GM23248 (cell line): ENCODE measurements at places on chromosomes 13 and 19. TPM values are rescaled to one million over a fixed set of nuclear protein-coding genes. Genes with fewer than 3 reads are reported as not detected.

DNA sequence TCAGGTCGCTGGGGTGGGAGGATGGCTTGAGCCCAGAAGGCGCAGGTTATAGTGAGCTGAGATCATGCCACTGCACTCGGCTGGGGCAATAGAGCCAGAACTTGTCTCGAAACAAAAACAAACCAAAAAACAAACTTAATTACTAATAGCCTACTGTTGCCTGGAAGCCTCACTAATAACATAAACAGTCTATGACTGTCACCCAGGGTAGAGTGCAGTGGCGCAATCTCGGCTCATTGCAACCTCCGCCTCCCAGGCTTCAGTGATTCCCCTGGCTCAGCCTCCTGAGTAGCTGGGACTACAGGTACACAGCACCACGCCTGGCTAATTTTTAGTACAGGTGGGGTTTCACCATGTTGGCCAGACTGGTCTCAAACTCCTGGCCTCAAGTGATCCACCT lies 18.0 kb downstream of the CATSPERD start:
- no peak overlapping the region for H3K4me3 ChIP-seq
- H3K27ac ChIP-seq, result no peak overlapping the region
- H3K36me3 ChIP-seq, result no peaks in the 10 kb centered on the region
- no peaks in the 10 kb centered on the region for H3K4me1 ChIP-seq

The SIGLEC12 gene
- not detected in 2 replicates for total RNA-seq

- no peaks in the 10 kb centered on the region for H3K36me3 ChIP-seq
- no peaks in the 10 kb centered on the region for H3K27me3 ChIP-seq
- no peak overlapping the region for H3K4me3 ChIP-seq
- H3K4me1 ChIP-seq, result no peaks in the 10 kb centered on the region
- DNase-seq, result peak; percentile 40
Observed at GRCh38 chr19:15138427-15138826, 31.2 kb downstream of the SYDE1 start.

DNA sequence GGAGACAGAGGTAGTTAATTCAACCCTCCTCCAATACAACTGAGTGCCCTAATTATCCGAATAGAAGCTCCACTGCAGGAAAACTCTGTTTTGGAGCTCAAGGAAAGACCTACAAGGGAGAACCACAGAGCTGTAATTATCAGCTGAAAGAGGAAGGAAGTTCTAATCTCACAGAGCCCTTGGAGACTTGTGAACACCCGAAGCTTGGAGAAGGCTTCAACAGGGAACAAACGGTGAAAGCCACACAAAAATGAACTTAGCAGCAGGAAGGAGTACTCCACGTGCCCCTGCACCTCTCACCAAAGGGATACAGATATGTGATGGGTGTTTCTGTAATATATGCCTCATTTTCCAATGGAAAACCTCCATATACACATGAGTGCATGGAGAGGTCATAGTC lies 61.1 kb downstream of the IRS2 start:
- H3K36me3 ChIP-seq, result no peaks in the 10 kb centered on the region
- H3K4me1 ChIP-seq, result no peaks in the 10 kb centered on the region
- H3K27me3 ChIP-seq, result peaks cover 62% of the 10 kb centered on the region
- no peak overlapping the region for H3K27ac ChIP-seq

DNA sequence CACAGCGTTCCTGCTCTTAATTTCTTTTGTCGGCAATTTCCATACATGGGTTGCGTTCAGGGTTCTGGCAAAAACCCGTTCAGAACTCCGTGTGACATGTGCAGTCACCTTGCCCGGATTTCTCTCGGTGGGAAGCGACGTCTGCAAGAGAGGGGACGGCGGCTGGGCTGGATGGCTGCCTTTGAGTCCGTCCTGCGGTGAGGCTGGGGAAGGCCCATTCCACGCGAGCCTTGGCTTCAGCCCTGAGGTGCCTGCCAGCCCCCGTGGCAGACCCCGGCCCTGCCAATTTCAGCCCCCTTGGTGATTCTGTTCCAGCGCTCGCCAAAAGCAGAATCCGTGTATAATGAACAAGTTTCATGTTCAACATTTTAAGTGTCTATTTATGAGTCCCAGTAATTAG lies 72.6 kb upstream of the TSHZ3 start:
- H3K36me3 ChIP-seq, result no peaks in the 10 kb centered on the region
- H3K27ac ChIP-seq, result no peak overlapping the region
- H3K27me3 ChIP-seq, result peaks cover 6% of the 10 kb centered on the region; the same call in 1 of the 2 replicates
- DNase-seq, result no peak
- no peaks in the 10 kb centered on the region for H3K4me1 ChIP-seq

DNA sequence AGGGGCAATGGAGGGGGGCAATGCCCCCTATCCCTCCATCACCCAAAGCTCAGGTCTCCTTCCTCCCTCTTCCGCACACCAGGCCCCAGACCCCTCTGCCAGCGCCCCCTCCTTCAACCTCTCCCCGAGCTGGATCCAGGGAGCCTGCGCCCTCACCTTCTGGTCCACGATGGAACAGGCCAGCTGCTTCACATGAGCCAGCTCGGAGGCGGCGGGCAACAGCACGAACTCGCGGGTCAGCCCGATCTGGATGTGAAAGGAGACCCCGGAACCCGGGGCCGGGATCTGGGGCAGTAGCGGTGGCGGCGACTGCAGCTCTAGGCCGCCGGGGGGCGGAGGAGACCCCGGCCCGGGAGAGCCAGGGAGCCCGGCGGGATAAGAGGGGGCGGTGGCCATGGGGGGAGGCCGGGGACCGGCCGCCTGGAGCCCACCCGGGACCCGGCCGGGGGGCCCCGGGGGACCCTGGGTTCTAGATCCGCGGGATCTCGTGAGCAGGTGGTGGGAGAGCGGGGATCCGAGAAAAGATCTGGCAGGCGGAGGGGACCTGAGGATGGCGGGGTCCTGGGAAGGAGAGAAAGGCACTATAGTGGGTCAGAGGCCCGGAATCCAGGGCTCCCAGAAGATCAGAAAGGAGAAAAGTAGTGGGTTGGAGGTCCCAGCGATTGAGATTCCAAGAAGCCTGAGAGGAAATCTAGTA lies 791 bp downstream of the PRKD2 start:
- no peak overlapping the region for H3K27ac ChIP-seq
- no peaks in the 10 kb centered on the region for H3K36me3 ChIP-seq
- H3K27me3 ChIP-seq, result no peaks in the 10 kb centered on the region
- peaks cover 10% of the 10 kb centered on the region; the same call in 1 of the 2 replicates for H3K4me1 ChIP-seq
- H3K4me3 ChIP-seq, result peak overlapping the region; percentile 84
- DNase-seq, result peak; percentile 71

The ZBTB32 gene
- total RNA-seq, result not detected in 2 replicates

The CFAP97D2 gene
- not detected in 2 replicates for total RNA-seq

- DNase-seq, result peak; percentile 70
- no peak overlapping the region for H3K27ac ChIP-seq
- H3K4me3 ChIP-seq, result no peak overlapping the region
- H3K4me1 ChIP-seq, result peaks cover 3% of the 10 kb centered on the region; the same call in 1 of the 2 replicates
- no peaks in the 10 kb centered on the region for H3K27me3 ChIP-seq
Observed at GRCh38 chr19:4186087-4186993, 3.9 kb downstream of the ANKRD24 start.

DNA sequence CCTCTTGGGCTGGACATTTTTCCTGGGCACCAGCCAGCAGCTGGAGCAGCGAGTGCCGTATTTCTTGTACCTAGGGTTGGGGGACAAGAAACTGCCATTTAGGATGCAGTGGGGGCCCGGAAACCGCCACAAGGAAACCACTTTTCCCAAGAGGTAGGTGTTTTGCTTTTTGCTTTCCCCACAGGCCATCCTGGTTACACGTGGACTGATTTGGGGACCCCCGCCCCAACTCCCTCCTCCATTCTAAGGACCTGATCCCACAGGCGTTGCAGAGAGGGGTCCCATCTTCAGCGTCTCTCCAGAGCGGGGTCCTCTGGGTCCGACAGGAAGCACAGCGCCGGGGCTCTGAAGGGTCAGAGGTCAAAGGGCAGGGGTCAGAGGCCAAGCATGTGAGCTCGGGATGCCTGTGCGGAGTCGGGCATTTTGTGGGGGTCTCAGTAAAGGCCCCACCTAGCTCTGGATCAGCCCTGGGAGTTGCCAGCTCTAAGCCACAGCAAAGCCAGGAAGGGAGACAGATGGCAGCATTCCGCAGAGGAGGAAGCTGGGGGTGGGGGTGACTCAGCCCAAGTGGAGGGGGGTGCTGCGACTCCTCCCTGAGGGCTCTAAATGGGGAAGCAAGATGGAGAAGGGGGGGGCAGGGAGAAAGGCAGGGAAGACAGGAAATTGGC lies 4.3 kb downstream of the ZGLP1 start:
- H3K4me1 ChIP-seq, result peaks cover 27% of the 10 kb centered on the region
- H3K36me3 ChIP-seq, result no peaks in the 10 kb centered on the region
- peak; percentile 87 for DNase-seq
- H3K27me3 ChIP-seq, result no peaks in the 10 kb centered on the region
- peak overlapping the region; percentile 47 for H3K27ac ChIP-seq
- 0 out of 2 replicates have a peak overlapping the region, but pooled peaks have one; percentile 18 for H3K4me3 ChIP-seq

- H3K4me3 ChIP-seq, result no peak overlapping the region
- H3K27ac ChIP-seq, result no peak overlapping the region
- no peaks in the 10 kb centered on the region for H3K27me3 ChIP-seq
- H3K4me1 ChIP-seq, result peaks cover 8% of the 10 kb centered on the region
Observed at GRCh38 chr13:51688937-51689662, 104.8 kb downstream of the WDFY2 start.

DNA sequence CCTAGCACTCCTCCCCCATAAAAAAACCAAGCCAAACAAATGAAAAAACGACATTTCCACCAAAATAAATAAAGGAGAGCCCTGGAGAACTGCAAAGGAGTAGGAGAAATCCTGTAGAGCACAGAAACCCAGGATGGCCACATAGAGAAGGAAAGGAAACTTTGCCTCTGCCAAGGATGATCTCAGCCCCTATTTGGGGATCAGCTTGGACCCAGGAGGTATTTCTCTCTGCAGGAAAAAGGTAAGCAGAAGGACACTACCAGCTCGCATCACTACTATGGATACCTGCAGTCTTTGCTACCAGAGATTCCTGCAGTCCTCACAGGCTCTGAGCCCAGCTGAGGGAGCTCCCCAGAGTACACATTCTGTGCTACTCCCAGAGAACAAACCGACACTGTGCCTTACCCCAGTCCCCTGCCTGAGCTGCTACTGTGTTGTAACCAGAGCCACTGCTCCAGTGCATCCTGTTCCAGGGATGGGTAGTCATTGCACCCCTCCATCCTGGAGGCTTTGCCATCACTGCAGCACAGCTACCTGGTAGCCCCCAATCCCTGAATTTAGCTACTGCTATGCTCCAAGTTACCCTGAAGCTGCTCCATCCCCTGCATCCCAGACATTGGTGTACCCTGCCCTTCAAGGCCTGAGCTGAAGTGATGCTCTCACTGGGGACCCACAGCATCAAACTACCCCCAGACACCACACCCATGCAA lies 41.7 kb downstream of the VWA8 start:
- no peak overlapping the region for H3K4me3 ChIP-seq
- no peak overlapping the region for H3K27ac ChIP-seq
- H3K36me3 ChIP-seq, result no peaks in the 10 kb centered on the region
- H3K4me1 ChIP-seq, result peaks cover 37% of the 10 kb centered on the region
- no peaks in the 10 kb centered on the region for H3K27me3 ChIP-seq
- DNase-seq, result no peak

GRCh38 chr13:33125821-33126570 lies 109.8 kb downstream of the KL start:
- H3K36me3 ChIP-seq, result peaks cover 29% of the 10 kb centered on the region
- H3K4me3 ChIP-seq, result peak overlapping the region; percentile 24
- H3K27ac ChIP-seq, result peak overlapping the region; percentile 79
- H3K27me3 ChIP-seq, result no peaks in the 10 kb centered on the region

DNA sequence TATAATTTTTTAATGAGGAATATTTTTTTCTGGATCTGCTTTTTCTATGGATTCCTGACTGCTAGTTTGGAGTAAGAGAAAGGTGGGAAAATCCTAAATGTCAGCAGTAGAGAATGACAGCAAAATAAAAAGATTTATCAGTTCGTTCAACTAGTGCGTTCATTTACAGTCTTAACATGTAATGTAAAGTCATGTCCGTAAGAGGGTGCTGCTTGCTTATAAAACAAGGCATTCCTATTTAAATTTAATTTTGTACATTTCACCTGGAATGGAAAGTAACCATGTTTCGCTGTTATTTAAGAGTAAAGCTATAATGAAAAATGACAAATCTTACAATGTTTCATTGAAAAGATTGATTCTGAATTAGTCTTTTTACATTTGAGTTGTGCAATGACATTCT lies 76.6 kb downstream of the ZMYM2 start:
- no peaks in the 10 kb centered on the region for H3K4me1 ChIP-seq
- H3K4me3 ChIP-seq, result no peak overlapping the region
- H3K27me3 ChIP-seq, result no peaks in the 10 kb centered on the region
- no peak for DNase-seq
- peaks cover 60% of the 10 kb centered on the region for H3K36me3 ChIP-seq

DNA sequence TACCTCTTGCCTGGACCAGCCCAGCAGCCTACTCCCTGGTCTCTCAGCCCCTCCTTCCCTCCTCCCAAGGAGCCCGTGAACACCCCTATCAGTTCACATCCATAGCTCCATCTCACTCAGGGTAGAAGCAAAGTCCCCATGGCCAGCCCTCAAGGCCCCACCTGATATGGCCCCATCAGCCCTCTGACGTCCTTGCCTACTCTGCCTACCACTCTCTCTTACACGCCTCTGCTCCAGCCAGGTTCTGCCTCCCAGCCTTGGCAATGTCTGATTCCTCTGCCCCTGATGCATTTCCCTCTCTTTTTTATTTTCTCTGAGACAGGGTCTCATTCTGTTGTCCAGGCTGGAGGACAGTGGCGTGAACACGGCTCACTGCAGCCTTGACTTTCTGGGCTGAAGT lies 7.9 kb upstream of the SERTAD3 start:
- H3K27me3 ChIP-seq, result no peaks in the 10 kb centered on the region
- no peaks in the 10 kb centered on the region for H3K36me3 ChIP-seq
- no peak for DNase-seq
- no peak overlapping the region for H3K27ac ChIP-seq
- H3K4me1 ChIP-seq, result no peaks in the 10 kb centered on the region

The NPAS1 gene
- 8.6 and 10.6 TPM in 2 replicates for total RNA-seq

DNA sequence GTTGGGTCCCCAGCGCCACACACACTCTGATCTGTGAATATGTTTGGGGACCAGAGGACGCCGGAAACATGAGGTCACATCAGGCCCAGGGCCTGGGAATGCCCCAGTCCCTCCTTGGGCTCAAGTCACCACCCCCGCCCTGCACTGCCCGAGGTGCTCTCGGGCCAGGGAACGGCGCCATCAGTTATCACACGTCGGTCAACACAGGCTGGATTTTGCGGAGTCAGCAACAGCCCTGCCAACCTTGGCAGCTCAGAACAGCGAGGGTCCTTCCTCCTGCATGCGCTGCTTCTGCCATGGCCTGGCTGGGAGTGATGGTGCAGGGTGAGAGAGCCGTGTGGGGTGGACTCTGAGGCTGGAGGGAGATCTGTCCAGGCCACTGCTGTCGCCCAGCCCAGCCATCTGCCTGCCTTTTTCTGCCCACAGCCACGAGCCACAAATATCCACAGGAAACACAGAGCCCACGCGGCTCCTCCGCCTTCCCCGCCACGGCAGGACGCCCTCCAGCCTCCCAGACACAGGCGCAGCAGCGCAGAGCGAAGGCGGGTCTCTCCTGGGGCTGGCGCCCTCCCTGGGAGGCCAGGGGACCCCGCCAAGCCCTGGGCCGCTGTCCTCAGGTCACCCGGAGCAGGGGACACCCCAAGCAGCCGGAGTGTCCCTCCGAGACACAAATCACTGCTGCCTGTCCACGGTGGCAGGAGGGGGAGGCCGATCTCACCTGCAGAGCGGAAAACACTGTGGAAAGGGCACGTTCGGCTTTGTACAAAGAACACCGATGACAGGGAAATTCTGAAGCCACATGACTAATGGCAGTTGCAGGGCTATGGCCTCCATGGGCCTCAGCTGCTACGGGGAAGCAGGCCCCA lies 31.6 kb upstream of the CACTIN start:
- H3K27me3 ChIP-seq, result no peaks in the 10 kb centered on the region
- H3K27ac ChIP-seq, result no peak overlapping the region
- H3K4me3 ChIP-seq, result no peak overlapping the region
- no peak for DNase-seq

- H3K27me3 ChIP-seq, result no peaks in the 10 kb centered on the region
- H3K4me1 ChIP-seq, result no peaks in the 10 kb centered on the region
- no peak overlapping the region for H3K4me3 ChIP-seq
- no peaks in the 10 kb centered on the region for H3K36me3 ChIP-seq
- no peak overlapping the region for H3K27ac ChIP-seq
- peak; percentile 24 for DNase-seq
Observed at GRCh38 chr19:7618348-7618747, 11.0 kb downstream of the XAB2 start.
